Stimulated activated CD4-positive, alpha-beta T cell treated with anti-CD3 and anti-CD28 coated beads, Interleukin-1b, Interleukin-23, amount 100 ng/mL, for 1 hour (primary cell): ENCODE measurements at places on chromosomes 12 and 14.

- DNase-seq: no peak
These were observed 29.0 kb downstream of the PALS1 start for GRCh38 chr14:67270145-67270753.

DNA sequence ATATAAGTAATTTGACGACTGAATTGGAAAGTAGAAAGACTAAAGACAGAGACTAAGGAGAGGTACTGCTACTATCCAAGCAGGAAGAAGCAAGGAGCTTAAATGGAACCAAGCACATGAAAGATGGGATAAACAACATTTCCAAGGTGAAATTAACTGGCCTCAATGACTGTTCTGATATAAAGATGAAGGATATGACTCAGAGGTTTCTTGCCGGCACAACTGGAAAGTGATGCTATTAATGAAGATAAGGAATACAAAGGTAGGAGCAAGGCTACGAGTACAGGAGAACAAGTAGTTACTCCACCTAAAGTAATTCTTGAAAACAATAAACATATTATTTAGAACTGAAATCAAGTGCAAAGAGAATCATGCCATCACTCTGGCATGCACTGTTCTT lies 6.4 kb downstream of the SNX6 start:
- DNase-seq: no peak

- DNase-seq: no peak
These were observed 16.2 kb downstream of the SLC2A14 start for GRCh38 chr12:7856516-7856915.

DNA sequence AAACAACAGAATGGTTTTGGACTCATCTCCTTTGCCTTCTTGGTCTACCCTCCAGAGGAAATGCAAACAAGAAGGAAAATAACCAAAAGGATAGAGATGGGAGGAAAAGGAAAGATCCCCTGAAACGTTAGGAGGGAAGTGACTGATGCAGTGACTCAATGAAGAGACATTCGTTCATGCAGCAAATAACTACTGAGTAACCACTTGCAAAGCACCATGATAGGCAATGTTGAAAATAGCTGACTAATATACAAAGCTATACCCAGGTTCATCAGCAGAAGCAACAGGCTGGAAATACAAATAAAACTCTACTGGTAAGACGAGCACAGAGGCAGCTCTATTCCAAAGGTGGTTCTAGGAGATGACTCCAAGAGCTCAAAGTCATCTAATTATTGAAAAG lies 41.8 kb downstream of the R3HDM2 start:
- no peak for DNase-seq

- no peak for DNase-seq
These were observed 5.5 kb upstream of the CCDC85C start for GRCh38 chr14:99609245-99610170.
